ENCODE measurements at places on chromosomes 2 and 18. TPM values are rescaled to one million over a fixed set of nuclear protein-coding genes. Genes with fewer than 3 reads are reported as not detected.

The RNF25 gene
- total RNA-seq = 25.5 TPM

The GALNT5 gene
- 3.2 TPM for total RNA-seq

The ERMN gene
- total RNA-seq = not detected

The KIF3C gene
- total RNA-seq = 9.3 TPM

The FSIP2 gene
- 1.2 TPM for total RNA-seq

The HOXD1 gene
- 1.2 TPM for total RNA-seq

All from vagina (tissue), 2 donors.